CD4-positive, alpha-beta T cell treated with Interleukin-10 for 1 hour (primary cell): ENCODE measurements at places on chromosomes 16 and 17.

- DNase-seq: no peak
Measured at GRCh38 chr16:78200623-78201096, 101.2 kb downstream of the WWOX start.

DNA sequence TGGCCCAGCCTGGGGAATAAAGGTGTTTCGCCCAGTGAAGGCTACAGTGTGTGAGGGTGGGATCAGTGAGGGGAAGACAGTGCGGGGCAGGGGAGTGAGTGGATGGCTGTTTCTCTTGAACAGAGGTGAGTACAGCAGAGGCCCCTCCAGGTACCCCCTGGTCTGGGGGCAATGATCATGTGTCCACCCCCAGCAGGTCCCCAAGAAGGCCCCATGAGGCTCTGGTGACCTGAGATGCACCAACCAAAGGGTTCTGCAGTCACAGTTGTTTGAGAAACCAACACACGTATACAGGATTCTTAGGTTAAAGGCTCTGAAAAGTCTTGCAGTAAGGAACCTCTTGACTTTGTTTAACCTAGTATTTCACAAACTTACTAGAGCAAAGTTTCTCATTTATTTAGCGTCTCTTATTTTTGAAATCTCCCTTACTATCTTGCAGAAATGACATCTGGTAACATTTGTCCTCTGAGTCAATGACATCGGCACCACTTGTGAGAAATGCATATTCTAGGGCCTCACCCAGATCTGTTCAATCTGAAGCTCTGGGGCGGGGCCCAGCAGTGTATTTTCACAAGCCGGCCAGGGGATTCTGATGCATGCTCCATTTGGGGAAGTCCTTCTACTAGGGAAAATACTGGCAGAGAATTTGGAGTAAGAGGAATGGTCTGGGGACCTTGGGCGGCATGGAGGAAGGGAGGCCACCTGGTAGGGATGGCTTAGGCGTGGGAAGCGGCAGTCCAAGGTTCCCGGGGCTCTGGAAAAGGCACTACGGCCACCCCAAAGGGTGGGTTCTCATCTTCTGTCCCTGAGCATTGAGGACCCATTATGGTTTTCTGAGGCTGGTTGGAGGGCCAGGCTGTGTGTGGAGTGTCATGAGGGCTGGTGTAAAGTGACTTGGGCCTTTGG, 217.3 kb downstream of the NTN1 start:
- DNase-seq: no peak

- DNase-seq: no peak
Measured at GRCh38 chr17:57033296-57033695, 51.8 kb upstream of the AKAP1 start.

- DNase-seq: no peak
Measured at GRCh38 chr16:86716649-86717048, 138.3 kb downstream of the FOXL1 start.

DNA sequence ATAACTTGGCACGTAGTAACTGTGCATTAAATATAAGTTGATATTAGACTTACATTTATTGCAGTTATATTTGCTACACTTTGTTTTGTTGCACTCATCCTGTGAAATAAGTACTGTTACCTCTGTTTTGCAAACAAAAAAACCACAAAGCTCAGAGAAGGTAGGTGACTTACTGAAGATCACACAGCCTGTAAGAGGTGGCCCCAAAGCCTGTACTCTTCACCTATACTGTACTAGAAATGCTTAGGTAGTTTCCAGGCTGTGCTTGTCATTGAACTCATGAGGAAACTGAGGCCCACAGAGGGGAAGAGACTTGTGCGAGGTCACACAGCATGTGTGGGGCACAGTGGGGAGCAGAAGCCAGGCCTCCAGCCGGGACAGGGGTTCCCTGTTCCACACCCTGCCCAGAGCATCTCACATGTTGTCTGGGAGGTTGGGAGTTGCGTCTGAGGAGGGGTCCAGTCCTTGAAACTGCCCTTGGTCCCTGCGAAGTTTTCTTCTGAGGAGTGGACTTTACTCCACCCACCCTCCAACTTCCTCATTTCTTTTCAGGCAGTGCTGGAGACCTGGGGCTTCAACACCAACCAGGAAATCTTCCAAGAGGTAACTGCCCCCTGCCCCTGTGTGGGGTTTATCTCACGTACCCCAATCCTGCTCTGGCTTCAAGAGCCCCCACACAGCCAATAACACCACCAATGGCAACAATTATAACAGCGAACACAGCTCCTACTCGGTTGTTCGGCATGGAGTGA, 13.0 kb downstream of the CETP start:
- DNase-seq: no peak

GRCh38 chr17:46270032-46270431, 24.9 kb upstream of the LRRC37A start:
- no peak for DNase-seq

- DNase-seq: no peak
Measured at GRCh38 chr16:2058420-2058819, 10.6 kb downstream of the TSC2 start.
